ENCODE measurements at places on chromosomes 11 and 22.

DNA sequence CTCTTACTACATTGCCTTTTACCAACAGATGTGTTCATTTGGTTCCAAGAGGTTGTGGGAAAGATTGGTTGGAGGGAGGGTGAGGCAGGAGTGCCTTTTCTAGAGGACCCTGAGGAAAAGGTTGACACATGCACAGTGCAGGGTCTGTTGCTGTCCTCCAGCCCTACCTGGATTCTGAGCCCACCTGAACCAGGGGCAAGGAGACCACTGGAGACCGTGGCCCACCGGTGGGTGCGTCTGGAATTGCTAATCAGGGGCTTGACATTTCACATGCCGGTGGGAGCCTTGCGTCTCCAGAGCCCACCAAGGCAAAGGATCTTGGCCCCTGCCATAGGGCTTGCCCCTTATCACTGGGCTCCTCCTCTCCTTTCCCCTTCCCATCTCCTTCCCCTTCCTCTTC lies 80.4 kb upstream of the ZBED5 start:
- DNase-seq, result no peak

DNA sequence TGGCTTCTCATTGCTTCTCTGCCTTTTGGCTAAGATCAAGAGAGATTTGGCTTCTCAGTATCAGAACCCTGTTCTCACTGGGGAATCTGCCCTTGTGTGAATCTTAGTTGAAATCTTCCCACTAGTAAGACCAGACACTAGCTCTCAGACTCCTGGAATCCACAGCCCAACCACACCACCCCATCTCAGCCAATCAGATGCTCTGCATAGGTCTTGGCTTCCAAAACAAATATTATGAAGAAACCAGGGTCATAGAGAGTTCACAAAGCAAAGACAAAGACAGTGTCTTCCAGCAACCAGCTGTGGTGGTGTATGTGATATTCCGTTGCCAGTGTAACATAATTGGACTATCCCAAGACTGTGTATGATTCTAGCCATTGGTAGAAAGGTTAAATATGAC lies 5.4 kb downstream of the OR8B12 start:
- no peak for DNase-seq

GRCh38 chr11:9201372-9202162 lies 63.6 kb downstream of the DENND5A start:
- DNase-seq, result no peak

- DNase-seq, result no peak
Observed at GRCh38 chr22:37207981-37208380, 4.3 kb downstream of the SSTR3 start.

DNA sequence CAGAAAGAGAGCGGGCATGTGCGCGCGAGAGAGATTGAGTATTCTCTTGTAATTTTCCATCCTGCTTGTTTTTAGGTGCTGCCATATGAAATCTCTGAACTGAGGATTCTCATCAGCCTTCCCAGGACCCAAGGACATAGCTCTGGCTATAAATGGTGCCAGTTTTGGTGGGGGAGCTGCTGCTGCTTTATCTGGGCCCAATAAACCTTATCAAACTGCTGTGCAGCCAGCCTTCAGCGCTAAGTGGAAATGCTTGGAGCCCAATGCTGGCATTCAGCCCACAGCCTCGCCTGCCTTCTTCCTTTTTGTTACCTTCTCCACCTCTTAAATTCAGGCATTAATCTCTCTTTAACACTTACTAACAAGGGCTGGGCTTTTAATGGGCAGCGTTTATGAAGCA lies 2.4 kb upstream of the ZBTB16 start:
- DNase-seq, result no peak

DNA sequence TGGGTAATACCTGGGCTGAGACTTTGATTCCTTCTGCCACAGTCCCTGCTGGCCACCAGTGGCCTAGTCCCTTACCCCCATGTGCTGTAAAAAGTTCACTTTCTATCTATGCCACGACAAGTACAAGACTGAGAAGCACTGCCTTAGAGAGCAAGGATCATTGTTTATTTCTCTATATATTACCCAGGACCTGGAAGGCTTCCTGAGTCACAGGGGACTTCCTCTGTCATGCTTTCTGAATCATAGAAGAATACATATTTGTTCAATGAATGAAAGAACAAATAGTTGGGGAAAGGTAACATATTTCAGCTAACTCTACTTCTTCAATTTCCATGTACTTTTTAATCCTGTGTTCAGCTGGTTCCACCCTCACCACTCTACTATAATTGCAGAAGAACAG lies 5.5 kb upstream of the SYT9 start:
- DNase-seq, result no peak

DNA sequence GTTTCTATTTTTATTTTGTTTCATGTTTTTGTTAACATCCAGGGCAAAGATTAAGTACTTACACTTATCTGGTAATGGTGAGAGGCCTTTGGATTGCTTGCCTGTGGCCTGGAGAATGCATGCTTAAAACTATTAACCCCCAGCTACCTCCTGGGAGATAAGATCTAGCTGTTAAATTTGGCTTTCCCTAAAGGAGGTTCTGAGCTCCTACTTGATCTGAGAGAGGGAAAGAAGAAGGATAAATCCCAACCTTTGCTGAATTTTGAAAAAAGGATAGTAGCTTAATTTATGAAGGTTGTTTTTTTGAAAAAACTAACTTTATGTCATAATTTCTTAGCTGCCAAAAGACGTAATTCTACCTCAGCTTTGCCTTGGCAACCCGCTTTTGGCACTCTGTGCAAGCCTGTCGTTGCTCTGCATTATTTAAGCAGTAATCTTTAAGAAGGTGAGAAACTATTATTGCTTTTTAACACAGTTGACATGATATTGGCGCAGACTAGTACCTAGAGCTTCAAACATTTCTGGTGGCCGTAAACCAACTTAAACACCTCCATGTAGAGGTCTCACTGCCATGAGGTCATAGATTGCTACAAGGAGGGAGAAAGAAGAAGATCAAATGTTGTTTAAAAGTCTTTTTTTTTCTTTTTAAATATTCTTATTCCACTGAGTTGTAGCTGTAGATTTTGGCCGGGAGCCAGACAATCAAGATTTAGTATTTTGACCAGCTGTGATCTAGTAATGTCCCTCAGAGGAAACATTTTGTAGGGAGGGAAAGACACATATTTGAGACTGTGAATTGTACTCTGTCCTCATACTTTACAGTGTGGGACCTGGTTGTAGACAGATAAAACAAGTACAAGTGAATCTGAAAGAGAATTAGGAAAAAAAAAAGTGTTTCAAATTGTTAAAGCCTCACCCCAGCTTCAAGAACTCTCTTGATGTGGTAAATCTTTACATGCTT lies 74.4 kb downstream of the WNT11 start:
- DNase-seq, result no peak

- DNase-seq, result no peak
Observed at GRCh38 chr11:122045181-122045586, 70.8 kb downstream of the BLID start.

DNA sequence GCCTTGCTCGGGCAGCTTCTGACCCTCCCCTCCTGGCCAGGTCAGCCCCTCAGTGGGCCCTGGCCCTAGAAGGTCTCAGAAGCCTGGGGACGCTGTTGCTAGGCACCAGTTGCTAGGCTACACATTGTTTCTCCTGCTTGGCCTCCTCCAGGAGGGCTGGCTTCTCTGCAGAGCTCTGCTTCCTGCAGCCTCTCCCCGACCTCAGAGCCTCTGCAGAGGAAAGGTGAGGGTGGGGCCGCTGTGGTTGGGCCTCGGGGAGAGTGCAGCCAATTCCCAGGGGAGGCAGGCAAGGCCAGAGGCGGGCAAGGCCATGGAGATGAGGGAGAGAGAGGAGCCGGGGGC lies 27.6 kb upstream of the LRRC10B start:
- no peak for DNase-seq

GRCh38 chr22:43411040-43411868 lies 560 bp upstream of the MPPED1 start:
- no peak for DNase-seq

DNA sequence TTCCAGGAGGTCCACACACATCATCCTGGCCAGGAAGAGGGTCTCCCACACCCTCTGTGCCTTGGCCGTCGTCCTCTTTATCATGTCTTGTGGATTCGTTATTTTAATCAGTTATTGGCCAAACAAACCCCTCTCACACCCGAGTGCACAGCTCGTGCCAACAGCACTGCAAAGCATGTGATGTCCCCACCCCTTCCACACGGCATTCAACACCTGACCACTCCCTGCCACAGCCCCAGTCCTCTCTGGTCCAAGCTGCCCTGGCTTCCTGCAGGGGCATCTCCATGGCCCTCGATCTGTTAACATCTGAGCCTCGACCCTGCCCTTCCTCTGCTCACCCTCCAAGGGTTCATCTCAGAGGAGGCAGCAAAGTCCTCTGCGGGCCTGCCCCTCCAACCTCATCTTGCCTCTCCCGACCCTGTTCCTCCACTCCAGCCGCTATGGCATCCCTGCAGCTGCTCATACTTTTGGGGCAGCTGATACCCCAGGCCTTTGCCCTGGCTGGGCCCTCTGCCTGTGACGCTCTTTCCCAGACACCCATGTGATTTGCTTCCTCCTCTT lies 14.0 kb downstream of the MYEOV start:
- no peak for DNase-seq

GRCh38 chr22:49473286-49473685 lies 354.4 kb downstream of the BRD1 start:
- no peak for DNase-seq

GRCh38 chr11:39011797-39012196 lies 2413.8 kb upstream of the RAG2 start:
- no peak for DNase-seq

GRCh38 chr11:76807206-76807875 lies 24.2 kb downstream of the TSKU start:
- DNase-seq, result peak; percentile 46

- no peak for DNase-seq
Observed at GRCh38 chr11:7667460-7667859, 5.8 kb downstream of the CYB5R2 start.

DNA sequence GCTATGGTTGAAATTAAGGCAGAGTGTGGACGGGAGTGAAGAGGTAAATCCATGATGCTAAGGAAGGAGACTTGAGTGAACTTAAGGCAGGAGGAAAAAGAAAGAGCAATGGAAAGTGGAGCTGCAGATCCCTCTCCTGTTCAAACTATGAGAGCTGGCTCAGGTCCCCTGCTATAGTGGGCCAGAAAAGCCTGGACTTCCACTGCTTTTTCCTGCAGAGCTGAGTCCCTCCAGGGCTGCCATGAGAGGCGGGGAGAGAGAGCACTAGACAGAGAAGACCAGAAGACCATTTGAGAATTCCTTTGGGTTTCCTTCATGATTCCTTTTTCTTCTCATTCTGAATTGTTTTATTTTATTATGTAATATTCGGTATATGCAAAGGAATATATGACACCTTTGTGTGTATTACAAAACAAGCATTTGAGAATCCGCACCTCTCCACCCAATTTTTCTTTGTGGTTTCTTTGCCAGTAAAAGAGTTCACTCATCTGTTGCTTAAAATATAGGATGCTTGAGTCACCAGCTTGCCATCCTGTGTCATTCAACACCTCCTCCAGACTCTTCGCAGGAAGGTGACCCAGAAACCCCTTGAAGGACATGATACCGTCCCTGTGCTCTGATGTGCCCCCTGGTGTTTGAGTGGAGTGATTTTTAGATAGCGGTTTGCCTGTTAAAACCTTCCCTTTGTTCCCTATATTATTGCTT lies 24.4 kb downstream of the SREBF2 start:
- peak; percentile 67 for DNase-seq

DNA sequence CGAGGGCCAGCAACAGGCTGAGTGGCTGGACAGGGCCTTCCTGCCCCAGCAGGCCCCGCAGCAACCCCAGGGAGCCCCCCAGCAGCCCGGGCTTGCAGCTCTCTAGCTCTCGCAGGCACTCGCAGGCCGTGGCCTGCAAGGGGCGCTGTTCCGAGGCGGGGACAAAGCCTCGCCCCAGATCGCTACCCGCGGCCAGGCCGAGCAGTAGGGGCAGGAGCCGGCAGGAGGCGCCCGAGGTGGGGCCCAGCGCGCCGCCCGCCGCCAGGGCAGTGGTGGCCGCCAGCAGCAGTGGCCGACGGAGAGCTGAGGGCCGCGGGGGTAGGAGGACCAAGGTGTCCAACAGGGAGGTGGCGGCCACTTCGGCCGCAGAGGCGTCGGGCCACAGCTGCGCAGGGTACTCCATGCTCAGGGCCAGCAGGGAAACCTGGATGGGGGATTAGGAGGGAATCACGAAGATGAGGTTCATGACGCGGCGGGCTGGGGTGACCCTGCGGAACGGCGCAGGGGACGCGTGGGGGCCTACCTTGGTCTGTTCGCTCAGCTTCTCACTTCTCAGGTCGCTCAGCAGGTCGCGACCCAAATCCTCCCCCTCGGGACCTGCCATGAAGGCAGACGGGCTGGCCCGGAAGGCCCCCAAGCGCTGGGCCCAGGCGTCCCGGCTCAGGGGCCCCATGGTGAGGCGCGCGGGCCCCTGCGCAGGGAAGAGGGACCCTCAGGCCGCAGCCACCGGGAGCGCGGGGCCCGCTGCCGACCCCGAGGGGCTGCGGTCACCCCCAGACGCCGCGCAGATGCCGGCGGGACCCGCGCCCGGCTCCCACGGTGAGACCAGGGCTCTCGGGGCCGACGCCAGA lies 632 bp downstream of the AP5B1 start:
- DNase-seq, result peak; percentile 66

GRCh38 chr11:25970726-25971508 lies 361.0 kb upstream of the ANO3 start:
- no peak for DNase-seq

DNA sequence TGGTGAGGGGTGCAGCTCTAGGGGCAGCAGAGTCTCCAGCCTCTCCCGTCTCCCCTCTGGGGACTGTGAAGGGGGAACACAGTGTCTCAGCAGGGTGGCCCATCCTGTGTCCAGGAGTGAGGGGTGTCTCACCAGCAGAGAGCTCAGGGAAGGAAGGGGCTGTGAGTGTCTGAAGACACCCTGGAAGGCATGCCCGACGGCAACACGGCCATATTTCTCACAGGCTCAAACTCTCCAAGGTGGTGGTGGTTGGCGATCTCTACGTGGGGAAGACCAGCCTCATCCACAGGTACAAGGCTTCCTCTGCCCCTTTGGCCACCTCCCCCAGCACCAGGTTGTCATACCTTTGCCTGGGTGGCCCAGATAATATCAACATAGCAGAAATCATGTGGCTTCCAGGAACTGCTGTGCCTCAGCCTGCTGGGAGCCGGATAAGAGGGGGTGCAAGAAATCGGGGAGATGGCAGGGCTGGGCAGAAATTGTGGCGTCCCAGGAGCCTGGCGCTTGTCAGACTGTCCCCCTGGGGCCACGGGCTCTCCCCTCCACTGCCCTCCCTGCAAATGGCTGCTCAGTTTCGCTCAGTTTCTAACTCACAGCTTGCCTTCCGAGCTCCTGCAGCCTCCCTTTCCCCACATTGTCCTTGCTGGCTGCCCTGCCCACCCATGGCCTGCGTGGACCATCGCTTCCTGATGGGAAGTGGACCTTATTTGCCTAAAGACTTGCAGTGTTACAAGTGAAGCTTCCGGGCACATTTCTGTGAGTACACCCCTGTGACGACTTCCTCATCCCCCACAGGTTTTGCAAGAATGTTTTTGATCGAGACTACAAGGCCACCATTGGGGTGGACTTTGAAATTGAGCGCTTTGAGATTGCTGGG lies 7.2 kb downstream of the RAB36 start:
- no peak for DNase-seq

DNA sequence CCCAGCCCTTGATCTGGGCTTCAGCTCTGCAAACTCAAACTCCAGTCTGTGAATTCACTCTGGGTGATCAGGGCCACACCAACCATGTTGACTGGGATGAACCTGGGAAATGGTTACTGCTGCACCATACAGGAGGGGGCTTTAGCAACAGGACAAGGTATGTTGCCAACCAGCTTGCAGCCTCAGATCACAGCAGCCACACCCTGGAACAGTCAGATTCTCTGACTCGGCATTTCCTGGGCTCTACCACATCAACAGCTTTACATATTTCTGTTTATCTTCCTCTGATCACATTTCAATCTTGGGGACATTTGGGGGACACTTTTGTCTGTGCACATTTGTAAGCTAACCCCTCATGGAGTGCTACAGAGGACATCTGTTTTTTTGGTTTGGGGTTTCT lies 267.0 kb upstream of the NCAM1 start:
- DNase-seq, result no peak

Data from activated T-helper 9 cell treated with anti-CD3 and anti-CD28 coated beads, Interleukin-2, amount 50 U/mL, for 16 hours (primary cell).